Stimulated activated CD4-positive, alpha-beta T cell treated with anti-CD3 and anti-CD28 coated beads, Interleukin-4, amount 100 ng/mL, for 48 hours (primary cell): ENCODE measurements at places on chromosomes 4 and X.

DNA sequence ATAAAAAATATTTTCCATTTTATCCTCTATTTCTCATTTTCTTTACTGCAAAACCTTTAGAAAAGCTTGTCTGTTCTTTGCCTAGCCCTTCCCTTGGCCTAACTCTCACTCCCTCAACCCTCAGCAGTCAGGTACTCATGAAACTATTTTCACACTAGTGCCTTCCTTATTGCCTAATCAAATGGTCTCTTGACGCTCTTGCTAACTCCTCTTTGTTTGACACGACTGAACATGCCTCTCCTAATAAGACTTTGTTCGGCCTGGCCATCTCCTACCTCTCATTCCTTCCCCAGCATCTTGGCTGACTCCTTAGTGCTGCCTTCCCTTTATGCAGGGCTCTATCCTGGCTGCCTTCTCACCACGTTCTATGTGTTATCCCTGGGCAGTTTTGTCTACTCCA is 11.1 kb upstream of the LRAT start:
- DNase-seq: no peak

DNA sequence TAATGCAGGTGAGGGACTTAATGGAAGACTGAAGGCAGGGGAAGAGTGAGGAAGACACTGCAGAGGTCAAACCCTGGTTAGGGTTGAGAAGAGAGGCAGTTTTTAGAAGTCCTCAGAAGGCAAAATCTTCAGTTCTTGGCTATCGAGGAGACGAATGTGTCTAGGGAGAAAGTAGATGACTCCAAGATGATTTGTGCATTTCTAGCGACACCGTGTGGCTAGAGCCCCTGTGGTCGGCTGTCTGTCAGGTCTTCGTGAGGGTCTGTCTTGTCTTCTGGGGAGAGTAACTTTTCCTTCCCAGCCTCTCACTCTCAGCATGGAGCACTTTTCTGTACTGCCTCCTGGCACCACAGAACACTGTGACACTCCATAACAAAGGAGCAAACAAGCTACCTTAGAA is 458.1 kb downstream of the STIM2 start:
- DNase-seq: no peak

DNA sequence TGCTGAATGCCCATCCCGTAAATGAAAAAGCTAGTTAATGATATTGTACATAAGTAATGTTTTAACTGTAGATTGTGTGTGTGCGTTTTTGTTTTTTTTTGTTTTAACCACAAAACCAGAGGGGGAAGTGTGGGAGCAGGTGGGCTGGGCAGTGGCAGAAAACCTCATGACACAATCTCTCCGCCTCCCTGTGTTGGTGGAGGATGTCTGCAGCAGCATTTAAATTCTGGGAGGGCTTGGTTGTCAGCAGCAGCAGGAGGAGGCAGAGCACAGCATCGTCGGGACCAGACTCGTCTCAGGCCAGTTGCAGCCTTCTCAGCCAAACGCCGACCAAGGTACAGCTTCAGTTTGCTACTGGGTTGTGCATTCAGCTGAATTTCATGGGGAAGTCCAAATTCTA is at the start of gene SPP1:
TSS of gene SPP1 (plus strand) at position 249 of the 400 bp plus-strand sequence. CDS start 1,182 bp downstream, outside the sequence.
- DNase-seq: peak; percentile 12

- DNase-seq: no peak
Observed at GRCh38 chrX:111743316-111743715, 62.3 kb downstream of the ALG13 start.

GRCh38 chr4:94548571-94548970 is 96.8 kb downstream of the PDLIM5 start:
- no peak for DNase-seq

- DNase-seq: no peak
Observed at GRCh38 chr4:101040776-101041175, 306.6 kb downstream of the PPP3CA start.

GRCh38 chr4:186416451-186417060 is 138.8 kb downstream of the MTNR1A start:
- no peak for DNase-seq

DNA sequence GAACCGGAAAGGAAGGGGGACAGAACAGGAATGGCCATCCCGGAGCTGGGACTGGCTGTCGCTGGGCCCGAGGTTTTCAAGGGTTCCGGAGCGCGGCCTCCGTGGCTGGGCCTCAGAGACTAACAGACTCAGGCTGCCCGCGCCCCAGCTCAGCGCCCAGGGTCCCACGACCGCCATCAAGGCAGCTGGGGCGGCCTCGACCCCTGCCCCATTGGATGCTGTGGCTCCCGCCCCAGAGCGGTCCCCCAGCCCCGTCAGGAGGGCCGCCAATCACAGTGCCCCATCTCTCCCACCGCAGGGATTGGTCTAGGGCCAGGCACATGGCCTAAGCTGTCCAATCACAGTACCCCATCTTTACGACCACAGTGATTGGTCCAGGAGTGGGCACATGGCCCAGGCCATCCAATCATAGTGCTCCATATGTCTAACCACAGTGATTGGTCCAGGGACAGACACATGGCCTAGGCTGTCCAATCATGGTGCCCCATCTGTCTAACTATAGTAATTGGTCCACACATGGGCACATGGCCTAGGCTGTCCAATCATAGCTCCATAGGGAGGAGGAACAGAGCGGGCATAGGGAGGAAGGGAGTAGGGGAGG is 105.3 kb upstream of the NKX1-1 start:
- no peak for DNase-seq

- no peak for DNase-seq
Observed at GRCh38 chr4:61984260-61984909, 784.3 kb downstream of the ADGRL3 start.

- no peak for DNase-seq
Observed at GRCh38 chr4:186499467-186499866, 55.9 kb downstream of the MTNR1A start.

DNA sequence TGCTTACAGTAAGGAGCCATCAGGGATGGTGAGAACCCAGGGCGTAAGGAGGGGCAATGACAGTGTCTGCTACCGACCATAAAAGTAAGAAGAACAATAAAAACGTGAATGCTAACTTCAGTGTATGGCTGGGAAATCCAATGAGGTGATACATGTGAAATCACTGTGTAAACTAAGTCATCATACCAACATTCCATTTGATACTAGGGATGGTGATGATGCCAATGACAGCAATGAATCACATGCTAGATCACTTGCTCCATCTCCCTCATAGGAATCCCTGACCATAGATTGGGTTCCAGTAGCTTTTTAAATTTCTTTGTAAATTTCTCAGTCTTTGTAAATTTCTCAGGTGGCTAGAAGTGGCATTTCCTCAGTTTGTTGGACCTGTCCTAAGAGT is 146.3 kb downstream of the SMIM20 start:
- DNase-seq: no peak

DNA sequence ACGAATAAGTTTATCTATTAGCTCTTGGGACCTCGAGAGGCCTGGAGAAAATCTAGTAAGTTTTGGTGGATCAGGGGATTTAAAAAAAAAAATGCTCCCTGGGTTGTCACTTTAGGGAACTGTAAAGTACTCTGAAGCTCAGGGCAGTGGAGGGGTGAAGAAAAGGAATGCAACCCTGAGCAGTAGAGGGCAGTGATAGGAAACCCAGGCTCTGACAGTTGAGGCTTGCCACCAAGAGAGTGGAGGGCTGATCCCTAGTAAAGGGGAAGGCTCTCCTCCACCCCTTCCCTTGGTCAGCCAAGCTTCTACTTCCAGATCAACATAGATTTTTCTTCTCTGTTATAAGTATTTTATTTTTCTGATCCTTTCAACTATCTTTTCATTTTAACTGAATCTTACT is 73.1 kb downstream of the FBXO8 start:
- no peak for DNase-seq

DNA sequence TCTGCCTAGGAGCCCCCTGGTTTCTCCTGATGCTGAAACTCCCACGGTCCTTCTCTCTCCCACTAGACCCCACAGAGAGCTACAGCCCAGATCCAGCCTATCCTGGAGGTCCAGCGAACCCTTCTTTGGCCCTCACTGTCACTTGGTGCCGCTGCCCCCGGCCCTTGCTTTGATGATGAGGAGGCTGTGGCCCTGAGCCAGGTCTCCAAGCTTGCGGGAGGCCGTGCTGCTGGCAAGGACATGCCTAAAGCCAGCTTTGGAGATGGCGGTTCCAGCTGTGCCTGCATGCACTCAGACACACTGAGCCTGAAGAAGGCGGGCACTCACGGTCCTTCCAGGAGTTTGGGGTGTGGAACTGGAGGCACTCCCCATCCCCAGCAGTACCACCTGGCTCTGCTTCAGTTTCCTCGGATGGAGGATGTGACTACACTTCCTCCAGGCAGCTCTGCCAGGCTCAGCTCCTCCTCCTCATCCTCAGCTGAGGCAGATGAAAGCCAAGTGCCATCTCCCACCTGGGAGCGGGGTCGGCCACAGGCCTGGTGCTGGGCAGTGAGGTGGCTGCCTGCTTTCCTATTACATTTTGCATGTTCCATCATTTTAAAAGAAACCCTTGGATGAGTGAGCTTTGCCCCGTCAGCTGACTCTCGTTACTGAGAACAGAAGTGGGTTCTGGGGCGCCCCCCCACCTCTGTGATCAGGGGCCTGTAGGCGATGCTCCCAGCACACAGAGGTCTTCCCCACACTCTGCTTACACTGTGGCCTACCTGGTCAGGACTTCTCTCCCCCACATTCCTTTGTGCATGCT is 9.0 kb downstream of the TNIP2 start:
- no peak for DNase-seq

GRCh38 chr4:98518559-98519267 is 139.7 kb downstream of the TSPAN5 start:
- no peak for DNase-seq

DNA sequence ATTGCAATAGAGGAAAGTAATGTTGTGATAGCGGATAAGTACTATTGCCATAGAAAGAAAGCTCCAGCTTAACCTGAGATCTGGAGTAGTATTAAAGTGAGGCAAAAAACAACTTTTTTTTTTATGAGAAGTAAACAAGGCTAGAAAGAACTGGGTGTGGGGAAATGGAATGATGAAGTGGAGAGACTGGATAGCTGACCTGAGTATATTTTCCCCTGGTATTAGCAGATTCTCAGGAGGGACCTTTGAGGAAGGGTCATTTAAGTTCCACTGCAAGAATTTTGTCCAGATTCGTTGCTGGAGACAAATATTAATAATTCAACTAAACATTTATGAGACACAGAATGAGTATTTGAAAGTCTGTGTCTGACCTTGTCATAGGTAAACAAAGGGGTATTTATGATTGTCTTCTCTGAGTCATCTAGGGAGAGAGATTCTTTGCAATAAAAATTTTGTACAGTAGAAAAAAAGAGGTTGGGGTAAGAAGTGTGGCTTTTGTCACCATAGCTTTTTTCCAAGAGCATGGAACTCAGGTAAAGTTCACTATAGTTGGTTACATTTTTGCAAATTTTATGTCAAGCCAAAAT is 2095.9 kb downstream of the ARAP2 start:
- no peak for DNase-seq

DNA sequence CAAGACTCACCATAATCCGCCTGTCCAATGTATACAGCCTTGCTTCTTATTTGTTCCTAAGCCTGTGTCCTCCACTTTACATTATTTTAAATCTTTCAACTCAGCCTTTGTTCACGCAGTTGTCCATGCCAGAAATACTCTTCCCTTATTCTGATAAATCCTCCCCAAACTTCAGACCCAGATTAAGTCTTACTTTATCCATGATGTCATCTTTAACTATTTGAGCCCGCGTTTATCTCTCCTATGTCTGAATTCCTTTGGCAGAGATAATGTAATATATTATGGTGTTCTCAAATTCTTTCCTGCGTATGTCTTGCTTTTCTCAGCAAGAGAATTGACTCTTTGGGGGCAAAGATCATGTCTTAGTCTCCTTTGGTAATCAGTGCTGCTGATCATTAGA is 129.6 kb downstream of the LUZP4 start:
- no peak for DNase-seq

- no peak for DNase-seq
Observed at GRCh38 chr4:185872747-185873380, 60.9 kb upstream of the SORBS2 start.

DNA sequence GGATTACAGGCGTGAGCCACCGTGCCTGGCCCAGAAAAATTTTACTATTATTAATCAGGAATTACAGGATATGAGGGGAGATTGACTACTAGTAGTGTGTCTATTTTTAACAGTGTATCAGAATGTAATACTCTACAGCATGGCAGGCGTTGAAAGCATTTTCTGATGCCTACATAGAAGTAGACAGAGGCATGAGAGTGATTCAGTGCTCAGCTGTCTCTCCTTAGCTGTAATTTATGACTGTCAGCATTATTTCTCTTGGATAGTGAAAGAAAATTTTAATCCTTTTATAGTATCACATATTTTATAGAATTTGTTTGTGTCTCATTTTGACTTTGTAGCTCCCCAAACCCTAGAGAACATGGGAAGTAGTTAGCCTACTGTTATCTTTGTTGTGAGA is 20.7 kb downstream of the ARHGAP24 start:
- DNase-seq: no peak

DNA sequence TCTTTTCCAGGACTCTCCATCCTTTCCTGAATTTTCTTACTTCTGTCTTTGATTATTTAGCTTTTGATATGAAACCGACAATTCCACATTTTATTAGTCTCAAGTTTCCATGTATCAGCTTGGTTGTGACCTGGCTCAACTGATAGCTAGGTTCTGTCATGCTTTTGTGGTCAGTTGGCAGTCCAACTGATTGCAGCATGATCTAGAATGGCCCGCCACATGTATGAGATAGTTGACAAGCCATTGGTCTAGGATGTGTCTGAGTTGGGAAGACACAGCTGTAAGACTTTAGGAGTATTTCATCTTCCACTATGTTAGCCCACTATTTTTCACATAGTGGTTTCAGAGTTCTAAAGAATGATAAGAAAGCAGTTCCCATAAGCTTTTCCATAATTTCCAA is 117.5 kb upstream of the GRID2 start:
- DNase-seq: no peak

- no peak for DNase-seq
Observed at GRCh38 chrX:50495616-50496015, 25.0 kb upstream of the DGKK start.

GRCh38 chrX:19682712-19683331 is 167.5 kb upstream of the MAP3K15 start:
- DNase-seq: peak; percentile 52

GRCh38 chr4:88575186-88575585 is 17.1 kb upstream of the HERC3 start:
- DNase-seq: no peak

GRCh38 chrX:6965729-6966128 is 181.8 kb upstream of the STS start:
- DNase-seq: no peak

- no peak for DNase-seq
Observed at GRCh38 chrX:123967497-123967896, 6.0 kb downstream of the STAG2 start.

DNA sequence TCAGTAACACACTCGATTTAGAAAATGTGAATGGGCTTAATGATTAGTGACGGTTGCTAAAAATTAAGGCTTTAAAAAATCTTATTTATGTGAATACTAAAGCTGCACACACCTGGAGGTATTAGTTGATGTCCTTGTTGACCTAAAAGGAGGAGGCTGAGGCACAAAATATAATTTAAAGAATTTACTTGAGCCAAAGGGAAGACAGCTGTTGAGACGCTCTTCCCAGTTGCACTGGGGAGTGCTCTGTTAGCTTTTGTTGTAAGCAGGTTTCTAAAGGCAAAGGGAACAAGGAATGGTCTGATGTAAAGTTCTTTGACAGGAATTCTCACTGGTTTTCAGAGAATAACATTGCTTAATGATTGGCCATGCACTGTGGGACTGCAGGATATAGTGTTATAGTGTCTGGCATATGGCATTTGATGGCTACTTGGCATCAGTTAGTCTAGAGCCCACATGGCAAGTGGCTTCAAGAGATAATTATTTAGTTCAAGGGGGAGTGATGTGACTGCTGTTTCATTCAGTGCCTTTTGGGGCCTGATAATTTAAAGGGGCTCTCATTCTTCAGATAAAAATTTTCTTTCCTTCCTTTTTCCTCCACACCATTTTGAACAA is 30.8 kb upstream of the PGM2 start:
- DNase-seq: no peak
